ENCODE measurements at places on chromosomes 16 and 17.

DNA sequence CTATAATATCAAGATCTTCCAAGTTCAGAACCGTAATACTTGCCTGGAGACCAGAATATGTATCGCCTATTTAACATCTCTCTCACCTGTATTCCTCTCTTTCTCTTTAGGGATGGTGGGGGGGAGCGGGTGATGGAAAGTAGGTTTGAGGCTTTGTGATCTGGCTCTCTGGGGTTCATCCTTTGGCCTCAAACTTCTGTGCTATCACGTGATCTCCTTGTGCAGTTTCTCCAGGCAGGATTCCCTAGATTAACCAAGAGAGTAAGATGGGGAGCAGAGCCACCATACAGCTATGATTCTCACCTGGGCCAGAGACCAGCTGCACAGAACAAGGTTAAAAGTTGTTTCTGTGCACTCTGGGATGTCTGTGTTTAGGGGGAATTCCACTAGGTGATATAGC is 5.2 kb downstream of the TMEM100 start:
- no peak for DNase-seq

DNA sequence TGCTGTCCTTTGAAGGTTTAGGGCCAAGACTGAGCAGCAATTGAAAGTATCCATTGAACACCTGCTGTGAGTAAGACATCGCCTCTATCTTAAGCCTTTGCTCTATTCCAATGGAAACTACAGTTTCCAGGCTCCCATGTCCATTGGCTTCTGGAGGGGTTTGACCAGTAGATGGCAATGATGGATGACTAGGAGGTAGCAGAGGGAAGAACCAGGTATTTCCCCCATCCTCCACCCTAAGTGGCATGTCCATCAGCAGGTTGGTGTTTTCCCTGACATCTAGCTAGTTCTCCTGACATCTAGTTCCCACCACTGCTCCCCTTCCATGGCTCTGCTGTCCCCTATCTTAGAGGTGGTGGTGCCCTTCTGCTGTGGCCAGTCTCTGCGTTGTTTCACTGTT is 58.7 kb downstream of the CENPV start:
- no peak for DNase-seq

DNA sequence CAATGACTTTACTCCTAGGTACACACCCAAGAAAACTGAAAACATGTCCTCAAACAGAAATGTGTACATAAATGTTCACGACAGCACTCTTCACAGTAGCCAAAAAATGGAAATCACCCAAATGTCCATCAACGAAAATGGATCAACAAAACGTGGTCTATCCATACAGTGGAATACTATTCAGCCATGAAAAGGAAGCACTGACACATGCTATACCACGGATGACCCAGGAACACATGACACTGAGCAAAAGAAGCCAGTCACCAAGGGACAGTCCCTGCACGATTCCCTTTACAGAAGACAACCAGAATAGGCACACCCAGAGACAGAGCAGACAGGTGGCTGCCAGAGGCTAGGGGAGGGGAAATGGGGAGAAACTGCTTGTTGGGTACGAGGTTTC is 11.3 kb downstream of the ZNF500 start:
- DNase-seq: no peak

- DNase-seq: no peak
Observed at GRCh38 chr17:13638855-13639458, 37.2 kb upstream of the HS3ST3A1 start.

GRCh38 chr16:56869513-56870275 is 4.7 kb downstream of the SLC12A3 start:
- DNase-seq: no peak

DNA sequence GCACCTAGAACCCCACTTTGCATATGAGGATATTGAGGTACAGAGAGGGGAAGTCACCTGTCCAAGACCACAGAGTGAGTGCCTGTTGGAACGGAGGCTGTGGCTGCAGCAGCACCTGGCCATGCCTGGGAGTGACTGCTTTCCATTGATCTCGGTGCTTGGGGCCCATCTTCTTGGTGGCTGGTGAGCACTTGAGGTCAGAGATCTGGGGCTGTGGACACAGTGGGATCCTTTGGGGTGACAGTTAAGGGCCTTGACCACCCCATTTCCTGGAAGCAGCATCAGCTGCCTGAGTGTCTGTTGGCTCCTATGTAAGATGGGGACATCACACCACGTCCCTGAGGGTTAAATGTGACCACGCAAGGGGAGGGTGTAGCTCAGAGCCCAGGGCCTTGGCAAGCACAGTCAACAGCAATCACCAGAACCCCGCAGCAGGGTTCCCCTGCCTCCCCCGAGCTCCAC is 111.7 kb downstream of the IRF8 start:
- DNase-seq: no peak

DNA sequence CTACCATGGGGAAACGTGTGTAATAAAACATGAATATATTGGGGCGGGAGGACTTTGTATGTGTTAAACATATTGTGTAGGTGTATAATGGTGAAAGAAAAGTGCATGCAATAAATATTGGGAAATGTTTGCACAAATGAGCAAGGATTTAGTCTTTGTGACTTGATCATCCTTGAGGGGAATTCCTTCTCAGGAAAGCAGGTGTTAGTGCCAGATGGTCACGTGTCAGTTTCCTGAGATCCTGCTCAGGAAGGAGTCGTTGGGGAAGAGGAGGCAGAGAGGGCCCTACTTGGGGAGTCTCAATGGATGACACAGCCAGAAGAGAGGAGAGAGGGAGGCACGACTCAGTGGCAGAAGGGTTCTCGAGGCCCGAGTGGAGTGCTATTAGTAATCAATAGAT is 53.2 kb downstream of the MSI2 start:
- no peak for DNase-seq

DNA sequence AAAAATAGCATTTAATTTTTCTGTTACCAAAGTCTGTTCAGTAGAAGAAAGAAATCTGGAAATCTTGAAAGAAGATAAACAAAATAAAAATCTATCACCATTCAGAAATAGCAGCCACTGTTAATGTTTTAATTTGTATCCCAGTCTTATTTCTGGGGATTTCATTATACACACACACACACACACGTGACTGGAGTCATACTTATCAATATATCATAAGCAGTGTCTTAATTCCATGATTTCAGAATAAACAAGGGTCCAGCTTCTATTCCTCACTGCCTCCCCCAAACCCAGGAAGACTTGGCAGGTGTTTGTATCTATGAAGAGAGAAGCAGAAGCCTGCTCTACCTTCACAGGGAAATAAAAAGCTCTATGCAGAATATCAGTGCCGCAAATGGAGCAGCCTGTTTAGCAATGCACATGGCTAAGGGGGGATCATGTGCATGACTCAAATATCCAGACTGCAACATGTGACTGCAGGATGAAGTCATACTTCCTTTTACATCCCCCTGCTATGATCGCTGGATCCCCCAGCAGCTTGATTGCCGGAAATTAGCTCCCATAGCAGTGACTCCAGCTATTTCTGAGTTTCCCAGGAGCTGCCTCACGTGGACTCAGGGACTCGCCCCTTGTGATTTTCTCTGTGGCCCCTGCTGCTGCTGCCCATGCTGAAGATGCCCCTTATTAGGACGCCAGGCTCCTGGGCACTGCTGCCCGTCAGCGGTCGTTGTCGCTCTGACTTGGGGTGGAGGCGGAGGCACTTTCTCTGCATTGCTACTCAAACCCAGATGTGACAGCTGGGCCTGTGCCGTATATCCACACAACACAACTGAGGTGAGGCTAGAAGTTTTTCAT is 341.0 kb downstream of the CPPED1 start:
- no peak for DNase-seq

- no peak for DNase-seq
Observed at GRCh38 chr17:49196520-49196919, 13.9 kb downstream of the GNGT2 start.

- no peak for DNase-seq
Observed at GRCh38 chr17:59366773-59367656, 35.6 kb downstream of the YPEL2 start.

GRCh38 chr16:68082629-68083238 is 2.4 kb upstream of the NFATC3 start:
- DNase-seq: no peak

DNA sequence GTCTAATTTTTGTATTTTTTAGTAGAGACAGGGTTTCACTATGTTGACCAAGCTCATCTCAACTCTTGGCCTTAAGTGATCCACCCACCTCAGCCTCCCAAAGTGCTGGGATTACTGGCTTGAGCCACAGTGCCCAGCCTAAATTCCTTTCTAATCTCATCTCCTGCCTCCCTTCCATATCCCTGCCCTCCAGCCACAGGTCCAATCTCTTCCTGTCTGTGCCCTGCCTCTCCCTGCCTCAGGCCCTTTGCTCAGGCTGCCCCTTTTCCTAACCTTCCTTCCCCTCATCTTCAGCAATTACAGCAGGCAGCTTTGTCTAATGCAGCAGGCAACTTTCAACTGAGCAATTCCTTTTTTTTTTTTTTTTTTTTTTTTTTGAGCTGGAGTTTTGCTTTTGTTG is 46.8 kb downstream of the CFAP20 start:
- DNase-seq: no peak

DNA sequence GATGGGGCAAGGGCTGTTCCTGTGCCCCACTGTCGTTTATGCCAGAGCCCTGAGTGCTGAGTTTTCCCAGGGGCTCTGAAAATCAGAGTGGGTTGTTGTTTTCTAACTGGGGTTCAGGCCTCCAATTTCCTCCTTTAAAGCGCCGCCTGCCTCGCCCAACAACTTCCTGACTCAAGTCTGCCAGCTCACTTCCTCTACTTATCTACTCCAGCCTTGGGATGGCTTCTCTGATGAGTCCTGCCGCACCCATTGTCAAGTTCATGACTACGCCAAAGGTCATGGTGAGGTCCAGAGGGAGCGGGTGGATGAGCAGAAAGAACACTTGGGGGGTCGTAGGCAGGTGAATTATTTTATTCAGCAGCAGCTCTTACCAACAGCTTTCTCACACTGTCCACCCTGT is 104.7 kb downstream of the UTP18 start:
- DNase-seq: no peak

- no peak for DNase-seq
Observed at GRCh38 chr16:71927383-71927782, 32.1 kb downstream of the IST1 start.

DNA sequence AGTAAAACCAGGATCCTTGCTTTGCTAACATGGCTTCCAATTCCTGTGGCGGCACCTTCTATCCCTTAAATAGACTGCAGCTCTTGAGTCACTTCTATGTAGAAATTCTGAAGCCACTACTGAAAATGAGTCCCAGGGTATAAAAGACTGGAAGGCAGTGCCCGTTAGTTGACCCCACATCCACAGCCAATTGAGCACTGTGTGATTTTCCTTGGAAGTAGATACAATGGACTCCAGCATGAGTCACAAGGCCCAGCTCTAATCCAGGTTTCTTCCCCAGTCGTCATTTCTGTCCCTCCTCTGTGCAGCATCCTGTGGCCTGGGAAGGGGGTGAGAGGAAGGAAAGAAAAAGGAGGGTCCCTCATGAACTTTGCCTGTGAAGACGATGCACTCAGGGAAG is 69.5 kb downstream of the HLF start:
- no peak for DNase-seq

GRCh38 chr16:1442697-1443096 is 1.7 kb downstream of the CCDC154 start:
- no peak for DNase-seq
